Occipital lobe (tissue), 3 donors: ENCODE measurements at places on chromosomes 3 and 15. TPM values are rescaled to one million over a fixed set of nuclear protein-coding genes. Genes with fewer than 3 reads are reported as not detected.

DNA sequence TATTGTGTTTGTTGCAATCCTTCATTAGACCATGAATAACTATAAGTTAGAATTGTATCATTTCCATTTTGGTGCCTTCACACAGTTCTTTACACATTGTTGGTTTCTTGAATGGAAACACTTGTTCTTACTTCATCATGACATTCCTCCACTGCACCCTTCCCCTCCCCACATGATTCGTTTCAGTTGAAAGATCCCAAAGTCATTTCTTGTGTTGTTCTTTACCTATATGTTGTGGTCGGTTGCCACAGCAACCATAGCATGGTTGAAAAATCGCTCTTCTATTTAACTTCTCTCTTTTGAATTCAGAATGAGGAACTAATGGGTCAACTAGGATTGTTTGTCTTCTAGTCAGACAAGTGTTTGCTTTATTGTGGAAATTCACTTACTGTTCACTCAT is 103.3 kb downstream of the IL1RAP start:
- DNase-seq, result no peak

GRCh38 chr3:148466143-148466542 is 231.6 kb upstream of the AGTR1 start:
- no peak for DNase-seq

DNA sequence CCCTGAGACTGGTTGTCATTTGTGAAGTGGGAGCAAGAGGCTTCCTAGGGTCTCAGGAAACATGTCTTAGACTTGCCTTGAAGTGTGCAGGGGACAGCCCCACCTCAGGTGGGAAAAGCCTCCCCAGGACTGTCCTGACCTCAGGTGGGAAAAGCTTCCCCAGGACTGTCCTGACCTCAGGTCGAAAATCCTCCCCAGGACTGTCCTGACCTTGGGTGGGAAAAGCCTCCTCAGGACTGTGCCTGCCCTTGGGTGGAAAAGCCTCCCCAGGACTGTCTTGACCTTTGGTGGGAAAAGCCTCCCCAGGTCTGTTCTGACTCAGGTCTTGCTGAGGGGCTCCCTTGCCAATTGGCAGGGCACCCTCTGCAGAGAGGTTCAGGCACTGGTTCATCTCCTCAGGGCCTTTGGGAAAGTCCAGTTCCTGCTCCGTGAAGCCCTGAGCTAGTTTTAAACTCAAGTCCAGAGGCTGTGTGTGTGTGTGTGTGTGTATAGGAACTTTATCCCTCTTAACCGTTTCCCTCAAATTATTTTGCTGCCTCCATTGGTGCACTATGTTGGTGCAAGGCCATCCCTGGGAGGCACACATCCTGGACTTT is 64.7 kb downstream of the WNT7A start:
- DNase-seq, result no peak

DNA sequence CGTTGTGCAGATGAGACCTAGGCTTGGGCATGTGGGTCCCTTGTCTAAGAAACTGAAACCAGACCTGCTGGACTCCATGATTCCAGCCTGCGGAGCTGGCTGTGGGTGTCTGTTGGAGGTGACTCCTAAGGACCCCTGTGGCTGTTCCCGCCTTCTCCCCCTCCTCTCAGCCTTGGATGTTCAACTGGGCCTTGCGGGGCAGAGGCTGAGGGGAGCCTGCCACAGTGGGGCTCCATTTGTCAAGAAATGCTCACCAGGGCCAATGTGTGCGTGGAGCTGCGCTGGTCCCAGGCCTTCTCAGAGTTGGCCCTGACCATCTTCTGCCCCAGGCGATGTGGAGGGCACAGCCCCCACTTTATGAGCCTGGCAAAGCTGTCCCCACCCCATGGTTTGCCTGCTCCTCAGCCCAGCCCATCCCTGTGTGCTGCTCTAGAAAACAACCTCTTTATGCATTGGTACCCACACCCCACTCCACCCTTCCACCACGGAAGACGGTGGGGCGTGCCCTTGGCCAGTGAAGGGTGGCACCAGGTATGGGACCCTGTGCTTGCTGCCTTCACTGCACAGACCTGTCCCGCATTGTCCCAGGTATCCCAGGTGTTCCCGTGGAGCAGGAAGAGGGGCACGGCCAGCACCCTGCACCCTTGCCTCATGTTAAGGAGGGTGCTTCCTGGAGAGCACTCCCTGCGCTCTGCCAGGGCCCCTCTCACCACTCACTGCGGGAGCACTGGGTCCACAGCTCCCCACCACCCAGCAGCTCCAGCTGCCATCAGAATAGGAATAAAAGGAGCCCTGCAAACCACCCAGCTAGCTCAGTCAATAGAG is 7.9 kb downstream of the MESP2 start:
- DNase-seq, result no peak

The PIK3CA gene
- 90.2 TPM for total RNA-seq

- no peak for DNase-seq
These were observed 201.3 kb upstream of the LRIG1 start for GRCh38 chr3:66702126-66702525.

GRCh38 chr15:38678281-38678680 is 113.7 kb upstream of the RASGRP1 start:
- DNase-seq, result no peak

DNA sequence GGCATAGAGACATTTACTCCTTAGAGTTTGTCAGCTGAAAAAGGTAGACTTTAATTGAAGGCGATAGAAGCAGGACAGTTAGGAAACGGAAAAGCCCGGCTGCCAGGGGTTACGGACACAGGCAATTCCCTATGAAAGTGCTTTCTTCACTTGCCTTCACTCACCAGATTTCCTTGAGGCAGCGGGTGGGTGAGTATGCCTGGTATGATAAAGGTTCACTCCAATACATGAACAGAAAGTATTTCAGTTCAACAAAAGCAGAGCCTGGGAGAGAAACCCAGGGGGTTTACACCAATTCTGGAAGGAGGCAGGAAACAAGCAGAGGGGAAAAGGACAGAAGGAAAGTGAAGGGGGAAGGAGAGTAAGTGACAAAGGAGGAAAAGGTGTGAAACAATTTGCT is 53.9 kb downstream of the QTRT2 start:
- DNase-seq, result no peak

The CORO2B gene
- 19.8 TPM for total RNA-seq

The TIMP4 gene
- 2.5 TPM for total RNA-seq

GRCh38 chr3:187738331-187739093 is 6.8 kb downstream of the BCL6 start:
- DNase-seq, result peak; percentile 81

GRCh38 chr3:162540421-162540820 is 1043.8 kb downstream of the OTOL1 start:
- DNase-seq, result no peak

DNA sequence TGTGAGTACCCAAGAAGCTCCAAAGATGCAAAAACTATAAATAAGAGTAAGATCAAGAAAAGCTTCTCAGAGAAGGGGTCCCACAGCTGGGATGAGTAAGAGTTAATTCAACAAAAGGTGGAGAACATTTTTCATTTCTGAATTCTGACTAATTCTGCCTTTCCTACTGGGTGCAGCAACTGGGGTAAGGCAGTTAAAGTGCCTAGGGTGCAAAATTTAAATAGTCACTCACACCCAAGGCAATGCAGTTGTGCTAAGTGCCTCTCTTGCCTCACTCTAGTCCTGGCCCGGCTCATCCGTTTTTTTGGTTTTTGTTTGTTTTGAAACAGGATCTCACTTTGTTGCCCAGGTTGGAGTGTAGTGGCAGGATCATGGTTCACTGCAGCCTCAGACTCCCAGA is 240.2 kb downstream of the TP63 start:
- no peak for DNase-seq

- DNase-seq, result no peak
These were observed 50.5 kb downstream of the HRH1 start for GRCh38 chr3:11204697-11205348.

- DNase-seq, result no peak
These were observed 389.5 kb upstream of the WNT5A start for GRCh38 chr3:55876560-55876959.

DNA sequence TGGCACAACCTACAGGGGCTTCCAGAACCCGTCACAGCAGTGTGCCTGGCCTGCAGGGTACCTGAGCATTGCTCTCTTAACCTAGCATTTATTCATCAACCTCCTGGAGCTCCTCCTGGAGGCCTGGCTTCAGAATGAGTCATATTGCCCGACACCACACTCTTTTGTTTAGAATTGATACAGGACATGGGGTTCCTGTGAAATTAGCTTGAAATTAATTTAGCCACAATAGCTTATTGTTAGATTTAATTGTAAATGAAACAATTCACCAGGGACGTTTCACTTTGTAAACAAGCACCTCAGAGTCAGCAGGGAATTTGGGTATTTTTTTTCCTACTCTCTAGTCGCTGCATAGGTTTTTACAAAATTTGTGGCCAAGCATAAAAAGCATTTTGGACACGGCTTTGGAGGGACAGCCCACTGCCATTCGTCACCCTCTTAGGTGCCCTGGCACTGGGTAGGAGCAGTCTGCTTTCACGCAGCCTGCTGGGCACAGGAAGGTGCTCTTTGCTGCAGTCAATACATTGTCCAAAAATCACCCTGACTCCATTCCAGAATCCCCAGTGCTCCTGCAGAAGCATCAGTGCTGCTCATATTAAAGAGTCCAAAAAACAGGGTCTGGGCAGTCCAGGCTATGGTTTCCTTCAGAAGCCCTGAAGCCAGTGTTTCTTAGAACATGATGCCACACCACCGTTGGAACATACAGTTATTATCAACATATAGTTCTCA is 60.8 kb upstream of the MEF2A start:
- DNase-seq, result no peak

DNA sequence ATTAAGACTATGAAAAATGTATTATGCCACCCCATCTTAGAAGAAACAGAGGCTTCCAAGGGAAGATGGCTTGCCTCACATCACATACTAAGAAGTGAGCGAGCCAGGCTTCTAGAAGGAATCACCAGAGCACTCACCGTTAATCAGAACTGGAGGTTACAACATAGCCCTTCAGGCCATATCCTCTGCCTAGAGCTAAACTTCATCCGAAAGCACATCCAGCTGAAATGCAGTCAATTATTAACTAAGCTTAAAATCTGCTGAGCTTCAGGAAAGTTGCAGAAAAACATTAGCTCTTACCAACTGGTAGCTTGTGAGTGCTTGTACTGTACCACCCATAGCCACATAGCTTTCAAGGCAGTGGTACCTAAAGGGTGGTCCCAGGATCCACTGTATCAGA is 483.2 kb downstream of the TBL1XR1 start:
- no peak for DNase-seq

- DNase-seq, result no peak
These were observed 21.1 kb upstream of the MFSD1 start for GRCh38 chr3:158780766-158781165.

DNA sequence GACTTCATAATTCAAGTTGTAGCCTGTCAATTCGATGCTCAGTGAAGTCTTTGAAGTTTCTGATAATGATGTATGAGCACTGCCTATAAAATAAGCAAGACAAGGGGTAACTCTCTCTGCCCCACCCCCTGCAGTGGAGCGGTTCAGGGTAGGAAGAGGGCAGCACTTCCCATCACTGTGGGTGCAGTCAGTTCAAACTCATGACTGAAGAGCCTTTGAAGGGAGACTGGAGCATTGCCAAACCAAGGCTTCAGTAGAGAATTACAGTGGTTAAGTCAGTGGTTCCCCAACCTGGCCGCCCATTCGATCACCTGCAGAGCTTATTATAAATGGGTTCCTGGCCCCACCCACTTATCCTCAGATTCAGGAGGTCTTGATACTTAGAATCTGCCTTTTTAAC is 190.6 kb downstream of the SHQ1 start:
- DNase-seq, result no peak

GRCh38 chr3:132638706-132639105 is 20.9 kb downstream of the ACAD11 start:
- DNase-seq, result no peak

The GOLGA8T gene
- total RNA-seq, result 0.16 TPM

The DYNC1LI1 gene
- 120 TPM for total RNA-seq

- DNase-seq, result no peak
These were observed 150.7 kb downstream of the AKAP13 start for GRCh38 chr15:85531083-85531482.

The SCN11A gene
- 0.31 TPM for total RNA-seq

- no peak for DNase-seq
These were observed 405.7 kb upstream of the RORA start for GRCh38 chr15:61634837-61635236.

DNA sequence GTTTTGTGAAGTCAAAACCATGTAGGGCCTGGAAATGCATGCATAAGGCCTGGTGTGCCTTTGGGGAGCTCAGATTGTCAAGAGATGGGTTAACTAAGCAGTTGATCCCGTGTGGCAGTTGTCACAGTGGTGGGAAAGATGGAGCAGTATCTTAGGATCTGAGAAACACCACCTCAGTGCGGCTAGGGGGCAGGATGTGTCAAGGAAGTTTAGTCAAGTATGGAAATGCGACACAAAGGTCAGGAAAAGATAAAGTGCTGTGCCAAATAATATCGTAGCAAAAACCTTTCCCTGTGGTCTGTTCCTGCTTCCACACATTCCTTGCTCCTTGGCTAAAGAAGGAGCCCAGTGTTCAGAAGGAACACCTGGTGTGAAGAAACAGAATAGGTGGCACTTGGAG is 396.4 kb downstream of the EDEM1 start:
- no peak for DNase-seq

- DNase-seq, result no peak
These were observed 21.8 kb upstream of the KLHL24 start for GRCh38 chr3:183613366-183614285.

DNA sequence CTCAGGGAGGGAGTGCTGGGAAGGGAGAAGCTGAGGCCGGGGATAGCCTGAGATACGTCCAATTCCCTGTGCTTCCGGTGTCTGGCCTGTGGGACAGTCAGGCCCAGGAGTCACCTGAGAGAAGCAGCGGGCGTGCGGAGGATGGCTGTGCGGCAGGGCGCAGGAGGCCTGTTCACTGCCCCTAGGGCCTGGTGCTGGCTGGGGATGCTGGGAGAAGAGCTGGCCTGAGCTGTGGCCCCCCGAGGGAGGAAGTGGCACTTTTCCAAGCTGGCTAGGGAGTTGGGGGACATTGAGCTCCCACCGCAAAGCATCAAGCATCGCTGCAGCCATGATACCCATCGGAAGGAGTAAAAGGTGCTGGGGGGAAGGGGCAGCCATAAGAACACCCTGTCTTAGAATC is 108.8 kb downstream of the CHST2 start:
- no peak for DNase-seq

GRCh38 chr15:83380682-83381081 is 66.5 kb upstream of the SH3GL3 start:
- no peak for DNase-seq

- DNase-seq, result no peak
These were observed 31.3 kb upstream of the ST3GAL6 start for GRCh38 chr3:98731720-98732285.

The GANC gene
- total RNA-seq, result 13.6 TPM

- DNase-seq, result no peak
These were observed 22.9 kb downstream of the IL5RA start for GRCh38 chr3:3087279-3087678.

The LRRN1 gene
- 21.4 TPM for total RNA-seq

The QARS1 gene
- 197 TPM for total RNA-seq

DNA sequence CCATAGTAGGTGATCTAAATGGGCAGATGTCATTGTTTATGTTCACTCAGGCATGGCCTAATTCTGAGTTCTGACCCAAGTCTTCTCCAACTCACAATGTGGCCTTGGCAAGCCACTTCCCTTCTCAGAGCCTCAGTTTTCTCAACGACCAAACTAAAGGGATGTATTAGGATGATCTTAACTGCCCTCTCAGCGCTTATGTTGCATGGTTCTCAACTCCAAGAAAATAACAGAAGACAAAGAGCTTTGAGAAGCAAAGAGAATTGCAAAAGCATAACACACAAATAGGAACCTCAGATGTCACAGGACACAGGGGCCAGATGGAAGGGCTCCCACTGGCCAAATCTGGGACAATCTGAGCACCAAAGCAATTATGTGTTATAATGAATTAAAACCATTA is 8.6 kb downstream of the RHCG start:
- no peak for DNase-seq
